ENCODE measurements at places on chromosomes 5 and 9.

DNA sequence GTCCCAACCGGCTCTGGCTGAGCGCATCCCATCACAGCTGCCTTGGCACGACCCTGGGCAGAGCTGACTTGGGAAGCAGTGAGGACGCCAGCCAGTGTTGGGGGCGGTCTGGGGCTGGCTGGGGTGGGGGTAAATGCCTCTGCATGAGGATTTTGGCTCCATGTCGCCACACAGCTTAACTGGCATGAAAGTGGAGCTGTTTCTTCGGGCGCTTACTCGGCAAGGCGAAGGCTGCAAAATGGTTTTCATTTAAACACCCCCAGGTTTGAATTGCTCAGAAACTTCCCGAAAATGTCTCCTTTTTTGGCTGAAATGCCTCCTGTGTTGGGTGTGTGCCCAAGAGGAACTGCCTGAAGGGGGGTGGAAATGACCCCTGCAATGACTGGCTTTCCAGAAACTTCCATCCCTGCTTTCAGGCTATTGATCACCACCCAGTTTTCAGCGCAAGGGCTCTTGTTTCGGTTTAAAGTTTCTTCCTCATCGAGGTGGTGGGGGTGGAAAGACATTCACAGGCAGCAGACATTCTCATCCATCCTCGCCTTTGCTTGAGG, 38.3 kb downstream of the PTGES start:
- peak; percentile 56 for DNase-seq

DNA sequence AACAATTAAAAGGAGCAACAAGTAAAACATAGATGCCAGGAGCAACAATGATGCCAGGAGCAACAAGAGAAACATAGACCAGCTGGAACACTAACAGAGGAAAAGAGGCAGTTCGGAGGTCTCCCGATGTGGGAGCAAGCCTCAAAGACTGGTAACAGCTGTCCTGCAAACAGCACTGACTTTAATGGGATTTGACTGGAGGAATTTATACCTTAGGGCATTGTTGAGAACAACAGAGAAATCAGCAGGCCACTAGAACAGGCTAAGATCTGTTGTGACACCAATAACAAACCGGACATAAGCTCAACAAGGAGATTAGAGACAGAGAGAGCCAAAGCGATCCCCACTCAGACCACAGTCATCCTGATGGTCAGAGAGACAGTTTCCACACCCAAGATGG, 11.8 kb upstream of the SYK start:
- no peak for DNase-seq

- DNase-seq, result no peak
These were observed 97.3 kb upstream of the PANK3 start for GRCh38 chr5:168676501-168676900.

GRCh38 chr9:36575411-36575882, 2.8 kb downstream of the MELK start:
- peak; percentile 59 for DNase-seq

GRCh38 chr5:99005506-99005905, 76.7 kb upstream of the CHD1 start:
- DNase-seq, result no peak
